ENCODE measurements at places on chromosomes 11 and 22.

- no peak for DNase-seq
These were observed 982 bp downstream of the APOBEC3H start for GRCh38 chr22:39098026-39098425.

DNA sequence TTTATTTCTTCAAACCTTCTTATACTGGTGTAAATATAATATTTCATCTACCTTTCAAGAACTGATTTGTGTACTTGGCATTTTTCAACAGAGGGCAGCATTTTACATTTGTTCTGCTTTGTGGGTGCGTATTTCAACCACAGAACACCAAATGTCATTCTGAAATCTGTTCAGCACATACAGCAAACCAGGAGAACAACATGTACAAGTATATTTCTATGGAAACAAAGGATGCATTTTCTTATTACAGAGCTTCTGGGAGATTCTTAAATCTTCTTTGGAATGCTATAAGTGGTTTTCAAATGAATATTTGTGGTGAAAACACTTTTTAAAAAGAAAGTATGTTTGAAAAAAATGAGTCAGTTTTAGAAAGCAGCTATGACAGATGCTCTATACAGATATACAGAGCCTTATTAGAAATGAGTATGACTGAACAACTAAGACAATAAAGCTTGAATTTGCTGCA lies 946.0 kb downstream of the FAM181B start:
- no peak for DNase-seq

GRCh38 chr11:37409124-37409523 lies 811.1 kb upstream of the RAG2 start:
- no peak for DNase-seq

DNA sequence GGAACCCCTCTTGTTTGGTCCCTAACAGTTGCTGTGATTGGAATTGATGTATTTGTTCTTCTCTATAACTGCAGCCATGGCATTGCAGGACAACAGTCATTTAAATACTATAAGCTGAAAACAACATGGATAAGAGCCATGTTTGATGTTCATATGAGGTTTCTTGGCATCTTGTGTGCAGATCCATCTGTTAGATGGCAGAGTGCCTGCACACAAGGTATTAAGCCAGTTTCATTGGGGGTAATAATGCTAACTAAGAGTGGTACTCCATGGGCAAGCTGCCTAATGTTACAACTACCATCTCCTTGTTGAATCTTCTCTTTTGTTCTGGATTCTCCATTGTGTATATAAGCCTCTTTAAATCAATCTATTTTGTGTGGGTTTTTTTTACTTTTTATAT lies 206.0 kb upstream of the CHORDC1 start:
- no peak for DNase-seq

GRCh38 chr22:48263791-48264351 lies 1501.4 kb downstream of the TBC1D22A start:
- DNase-seq: no peak

Data from stimulated activated CD8-positive, alpha-beta memory T cell treated with anti-CD3 and anti-CD28 coated beads, Interleukin-15, amount 100 ng/mL, for 24 hours (primary cell).